ENCODE measurements at places on chromosomes 2 and 18.

GRCh38 chr18:22695674-22696073 lies 237.5 kb upstream of the RBBP8 start:
- no peak for DNase-seq

DNA sequence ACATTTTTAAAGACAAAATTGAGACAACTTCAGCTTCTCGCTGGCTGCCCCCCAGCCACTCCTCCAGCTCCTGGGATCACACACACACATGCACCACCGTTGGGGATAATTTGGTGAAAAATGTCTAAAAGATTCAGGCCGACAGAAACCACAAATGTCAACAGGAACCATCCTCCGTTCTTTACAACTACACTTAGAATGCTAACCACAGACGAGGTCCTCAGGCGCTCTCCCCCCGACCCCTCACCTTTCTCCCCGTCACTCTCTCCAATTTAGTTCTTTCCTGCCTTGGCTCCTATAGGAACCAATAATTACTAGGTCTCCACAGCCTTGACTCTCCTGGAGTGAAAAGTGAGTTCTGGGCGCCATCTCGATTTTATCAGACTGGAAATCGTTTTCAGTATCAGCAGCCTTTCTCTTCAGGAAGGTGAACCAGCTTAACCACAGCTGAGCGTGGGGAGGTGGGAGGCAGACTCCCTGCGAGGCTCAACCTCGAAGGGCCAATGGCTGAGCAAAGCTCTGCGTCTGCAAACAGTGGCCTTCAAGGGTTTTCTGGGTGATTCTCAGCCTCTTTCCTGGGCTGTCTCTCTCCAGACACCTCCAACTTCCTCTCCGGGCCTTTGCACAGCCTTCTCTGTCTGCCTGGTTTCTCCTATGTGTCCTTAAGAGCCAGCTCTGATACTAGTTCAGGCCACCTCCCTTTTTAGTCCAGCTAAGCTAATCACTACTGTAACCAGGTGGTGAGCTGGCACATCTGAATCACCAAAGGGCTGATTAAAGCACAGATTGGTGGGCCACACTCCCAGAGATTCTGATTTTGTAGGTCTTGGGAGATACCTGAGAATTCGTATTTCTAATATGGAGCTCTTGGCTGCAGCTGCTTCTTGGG lies 115.7 kb upstream of the COPS8 start:
- no peak for DNase-seq

DNA sequence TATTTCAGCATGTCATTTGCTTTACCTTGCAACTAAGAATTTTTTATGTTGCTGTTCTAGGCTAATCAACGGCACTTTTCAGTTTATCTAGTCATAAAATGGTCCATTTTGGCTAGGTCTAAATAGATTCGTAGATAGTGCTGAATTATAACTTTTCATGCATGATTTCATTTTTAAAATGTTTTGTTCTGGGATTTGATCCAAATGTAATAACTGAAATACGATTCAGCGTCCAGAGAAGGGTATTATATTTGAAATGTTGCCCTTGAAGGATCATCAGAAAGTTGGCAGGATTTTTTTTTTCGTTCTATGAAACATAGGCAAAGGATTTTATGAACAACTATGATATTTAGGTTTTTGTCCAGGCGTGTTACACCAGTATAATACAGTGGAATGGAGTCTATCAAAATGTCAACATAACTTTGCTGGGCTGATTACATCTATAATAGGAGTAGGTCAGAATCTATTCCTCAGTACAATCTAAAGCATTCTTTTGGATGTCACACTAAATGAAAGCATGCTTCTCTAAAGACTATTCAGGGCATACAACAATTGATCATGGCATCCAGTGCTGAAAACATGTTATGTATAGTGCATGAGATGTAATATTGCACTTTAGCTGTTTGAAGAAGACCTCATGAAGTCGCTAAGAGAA lies 24.8 kb downstream of the TTC27 start:
- DNase-seq: no peak

- no peak for DNase-seq
Measured at GRCh38 chr2:143429932-143430679, 300.9 kb downstream of the ARHGAP15 start.

DNA sequence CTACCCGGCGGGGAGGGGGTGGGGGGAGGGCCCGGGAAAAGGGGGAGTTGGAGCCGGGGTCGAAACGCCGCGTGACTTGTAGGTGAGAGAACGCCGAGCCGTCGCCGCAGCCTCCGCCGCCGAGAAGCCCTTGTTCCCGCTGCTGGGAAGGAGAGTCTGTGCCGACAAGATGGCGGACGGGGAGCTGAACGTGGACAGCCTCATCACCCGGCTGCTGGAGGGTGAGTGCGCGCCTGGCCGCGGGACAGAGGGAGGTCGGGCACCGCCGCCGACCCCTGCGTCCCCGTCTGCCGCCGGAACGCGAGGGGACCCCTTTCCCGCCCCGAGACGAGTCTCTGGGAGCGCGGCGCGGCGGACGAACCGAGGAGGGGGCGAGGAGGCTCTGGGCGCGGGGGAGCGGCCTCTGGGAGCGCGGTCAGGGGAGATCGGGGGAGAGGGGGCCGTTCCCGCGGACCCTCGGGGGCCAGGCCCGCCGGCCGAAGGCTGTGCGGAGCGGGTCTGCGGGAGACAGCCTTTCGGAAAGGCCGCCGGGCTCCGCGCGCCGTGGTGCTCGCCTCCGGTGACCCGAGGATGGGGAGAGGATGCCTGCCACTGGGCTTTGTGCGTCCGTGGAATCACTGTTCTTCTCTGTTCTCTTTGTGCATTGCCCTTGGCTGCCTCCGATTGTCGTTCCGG lies 463 bp downstream of the PPP1CB start:
- DNase-seq: no peak

- DNase-seq: no peak
Measured at GRCh38 chr18:37714691-37715090, 149.1 kb upstream of the CELF4 start.

DNA sequence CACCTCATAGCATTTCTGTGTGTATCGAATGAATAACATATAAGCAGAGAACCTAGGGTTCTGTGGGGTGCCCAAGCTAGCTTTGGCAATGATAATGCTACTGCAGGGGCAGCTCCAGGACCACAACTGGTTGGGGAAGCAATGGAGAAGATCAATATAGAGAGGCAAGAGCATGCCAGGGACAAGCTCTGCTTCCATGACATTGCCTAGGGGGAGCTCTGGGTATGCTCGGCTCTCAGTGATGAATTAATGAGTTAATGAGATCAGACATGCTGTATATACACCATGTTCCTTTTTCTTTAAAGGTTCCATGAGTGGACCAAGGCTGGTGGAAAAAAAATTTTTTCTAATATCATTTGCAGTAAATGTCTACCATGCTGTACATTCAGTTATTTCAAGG lies 618.4 kb downstream of the BCL11A start:
- DNase-seq: no peak

- DNase-seq: no peak
Measured at GRCh38 chr2:76731157-76731556, 791.0 kb downstream of the LRRTM4 start.

GRCh38 chr2:47069628-47070154 lies 85.4 kb downstream of the STPG4 start:
- DNase-seq: peak; percentile 73

GRCh38 chr18:67108894-67109293 lies 407.6 kb downstream of the DSEL start:
- DNase-seq: no peak

DNA sequence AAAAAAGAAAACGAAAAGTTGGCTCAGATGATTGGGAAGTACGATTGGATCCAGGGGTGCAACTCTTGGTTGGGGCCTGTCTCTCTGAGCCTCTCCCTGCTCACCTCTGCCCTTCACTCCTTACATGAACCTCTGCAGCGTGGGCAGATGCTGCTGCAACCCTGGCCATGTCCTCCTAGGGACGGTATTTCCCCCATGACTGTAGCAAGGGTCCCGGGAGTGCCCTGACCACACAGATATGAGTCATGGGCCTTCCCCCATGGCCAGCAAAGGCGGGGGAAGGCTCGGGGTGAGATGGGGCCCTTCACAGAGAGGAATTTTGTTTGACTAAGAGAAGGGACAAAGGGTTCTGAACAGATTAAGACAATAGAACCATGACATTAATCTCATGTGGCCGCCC lies 129.0 kb downstream of the NCK2 start:
- peak; percentile 39 for DNase-seq

- no peak for DNase-seq
Measured at GRCh38 chr2:40199771-40200170, 252.1 kb downstream of the SLC8A1 start.

All from HuH-7.5 (cell line).